Suppressor macrophage treated with lipopolysaccharide for 4 hours (primary cell): ENCODE measurements at places on chromosomes 5 and 9.

DNA sequence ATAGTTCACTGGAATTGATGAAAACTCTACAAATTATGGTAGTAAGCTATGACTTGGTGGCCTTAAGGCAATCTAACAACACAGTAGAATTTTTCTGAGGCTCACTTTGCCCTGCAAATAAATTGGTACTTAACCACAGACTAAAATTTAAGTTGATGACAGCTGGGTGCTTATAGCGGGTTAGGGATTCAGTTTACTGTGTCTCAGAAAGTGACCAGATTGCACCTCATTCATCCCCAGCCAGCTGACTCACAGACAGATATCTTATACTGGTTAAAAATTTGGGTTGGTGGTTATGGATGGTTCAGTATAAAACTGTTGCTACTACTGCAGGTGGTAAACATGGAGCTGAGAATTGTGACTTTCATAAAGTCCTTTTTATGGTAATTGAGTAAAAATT is 2.8 kb downstream of the CKS2 start:
- no peak for DNase-seq

GRCh38 chr5:5751498-5751897 is 329.0 kb downstream of the ICE1 start:
- no peak for DNase-seq

DNA sequence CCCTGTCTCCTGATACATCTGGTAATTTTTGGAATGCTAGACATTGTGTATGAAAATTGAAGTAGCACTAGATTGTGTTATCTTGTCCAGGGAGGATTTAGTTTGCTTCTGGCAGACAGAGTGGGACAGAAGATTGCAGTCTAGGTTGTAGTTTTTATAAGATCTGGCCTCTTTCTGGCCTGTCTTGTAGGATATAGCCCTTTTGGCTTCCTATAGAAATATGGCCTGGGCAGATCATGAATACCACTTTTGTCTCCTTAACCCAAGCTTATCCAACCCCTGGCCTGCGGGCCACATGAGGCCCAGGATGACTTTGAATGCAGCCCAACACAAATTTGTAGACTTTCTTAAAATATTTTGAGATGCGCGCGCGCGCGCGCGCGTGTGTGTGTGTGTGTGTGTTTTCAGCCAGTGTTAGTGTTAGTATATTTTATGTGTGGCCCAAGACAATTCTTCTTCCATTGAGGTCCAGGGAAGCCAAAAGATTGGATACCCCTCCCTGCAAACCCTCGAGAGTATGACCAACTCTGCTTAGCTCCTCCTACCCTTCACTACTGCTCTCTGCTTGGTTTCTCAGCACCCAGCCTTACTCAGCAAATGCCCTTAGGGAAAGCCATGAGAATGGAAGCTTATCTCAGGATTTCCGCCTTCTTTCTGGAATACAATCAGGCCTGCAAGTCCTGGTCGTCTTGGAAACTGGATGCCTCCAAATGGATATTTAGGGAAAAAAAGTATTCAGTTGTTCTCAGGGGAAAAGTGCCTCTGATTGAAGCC is 26.5 kb downstream of the ANKRD33B start:
- DNase-seq, result no peak

GRCh38 chr5:76960004-76960625 is 7.3 kb downstream of the CRHBP start:
- no peak for DNase-seq

GRCh38 chr9:98831696-98832095 is 24.2 kb downstream of the GALNT12 start:
- DNase-seq, result no peak

DNA sequence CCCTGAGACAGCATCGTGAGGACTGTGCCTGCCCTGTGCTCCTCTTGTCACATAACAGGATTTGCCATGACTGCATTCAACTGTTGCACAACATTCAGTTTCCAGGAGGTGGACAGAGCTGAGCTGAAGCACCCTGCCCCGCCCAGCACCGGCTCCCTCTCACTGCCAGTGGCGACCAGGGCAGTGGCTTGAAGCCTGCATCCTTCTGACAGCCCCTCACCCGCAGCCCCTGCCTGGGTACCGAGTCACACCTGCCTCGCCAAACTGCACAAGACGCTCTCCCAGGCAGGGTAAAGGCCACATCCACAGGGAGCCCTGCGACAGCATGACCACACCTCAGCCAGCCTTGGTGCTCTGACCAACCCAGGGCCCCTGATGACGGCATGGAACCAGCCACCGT is 59.9 kb upstream of the ZNF354A start:
- peak; percentile 12 for DNase-seq

DNA sequence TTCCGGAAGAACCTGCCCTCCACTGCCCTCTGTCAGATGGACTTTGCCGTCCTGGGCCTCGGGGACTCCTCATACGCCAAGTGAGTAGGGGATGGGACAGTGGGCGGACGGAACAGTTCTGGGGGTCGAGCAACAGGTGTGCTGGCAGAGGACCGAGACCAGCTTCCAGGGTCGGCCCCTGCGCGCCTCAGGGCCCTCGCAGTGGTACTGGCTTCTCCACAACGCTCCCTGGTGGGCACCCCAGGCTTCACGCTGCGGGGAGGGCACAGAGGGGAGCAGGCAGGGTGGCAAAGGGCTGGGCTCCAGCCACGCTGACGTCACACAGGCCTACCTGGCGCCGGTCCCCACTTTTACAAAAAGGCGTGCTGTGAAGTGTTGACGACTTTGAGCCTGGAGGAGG is 7.0 kb downstream of the NDOR1 start:
- no peak for DNase-seq

DNA sequence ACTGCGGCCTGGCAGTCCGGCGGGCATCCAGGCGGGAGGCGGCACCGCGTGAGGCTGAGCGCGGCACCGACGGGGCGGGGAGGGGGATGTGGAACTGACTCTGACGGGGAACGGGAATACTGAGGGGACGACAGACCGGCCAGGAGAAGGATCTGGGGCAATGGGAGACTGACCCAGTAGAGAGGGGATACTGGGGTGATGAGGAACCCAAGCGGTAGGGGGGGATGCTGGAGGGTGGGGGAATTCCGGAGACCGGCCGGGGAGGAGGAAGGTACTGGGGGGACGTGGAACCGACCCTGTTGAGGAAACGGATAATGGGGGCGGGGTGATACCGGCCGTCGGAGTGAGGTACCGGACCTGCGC is 423 bp downstream of the IPPK start:
- DNase-seq, result peak; percentile 55
